Activated CD8-positive, alpha-beta memory T cell treated with anti-CD3 and anti-CD28 coated beads for 1 hour (primary cell): ENCODE measurements at places on chromosomes 2 and 18.

- DNase-seq: no peak
These were observed 19.5 kb downstream of the MRPL44 start for GRCh38 chr2:223976635-223977226.

GRCh38 chr18:23926571-23926970 is 88.0 kb upstream of the TTC39C start:
- DNase-seq: no peak

DNA sequence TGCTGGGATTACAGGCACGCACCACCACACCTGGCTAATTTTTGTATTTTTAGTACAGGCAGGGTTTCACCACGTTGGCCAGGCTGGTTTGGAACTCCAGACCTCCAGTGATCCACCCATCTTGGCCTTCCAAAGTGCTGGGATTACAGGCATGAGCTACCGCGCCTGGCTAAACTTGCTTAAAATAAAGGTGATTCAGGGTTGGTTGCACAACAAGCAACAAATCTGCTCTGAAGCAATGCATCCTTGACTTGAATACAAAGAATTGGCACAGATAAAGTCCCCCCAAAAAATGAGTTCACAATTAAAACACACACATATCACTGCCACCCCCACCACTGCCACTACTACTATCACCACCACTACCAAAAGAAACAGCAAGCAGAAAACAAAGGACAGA is 34.9 kb downstream of the CCDC88A start:
- DNase-seq: no peak

GRCh38 chr2:150007815-150008430 is 420.3 kb upstream of the MMADHC start:
- no peak for DNase-seq

DNA sequence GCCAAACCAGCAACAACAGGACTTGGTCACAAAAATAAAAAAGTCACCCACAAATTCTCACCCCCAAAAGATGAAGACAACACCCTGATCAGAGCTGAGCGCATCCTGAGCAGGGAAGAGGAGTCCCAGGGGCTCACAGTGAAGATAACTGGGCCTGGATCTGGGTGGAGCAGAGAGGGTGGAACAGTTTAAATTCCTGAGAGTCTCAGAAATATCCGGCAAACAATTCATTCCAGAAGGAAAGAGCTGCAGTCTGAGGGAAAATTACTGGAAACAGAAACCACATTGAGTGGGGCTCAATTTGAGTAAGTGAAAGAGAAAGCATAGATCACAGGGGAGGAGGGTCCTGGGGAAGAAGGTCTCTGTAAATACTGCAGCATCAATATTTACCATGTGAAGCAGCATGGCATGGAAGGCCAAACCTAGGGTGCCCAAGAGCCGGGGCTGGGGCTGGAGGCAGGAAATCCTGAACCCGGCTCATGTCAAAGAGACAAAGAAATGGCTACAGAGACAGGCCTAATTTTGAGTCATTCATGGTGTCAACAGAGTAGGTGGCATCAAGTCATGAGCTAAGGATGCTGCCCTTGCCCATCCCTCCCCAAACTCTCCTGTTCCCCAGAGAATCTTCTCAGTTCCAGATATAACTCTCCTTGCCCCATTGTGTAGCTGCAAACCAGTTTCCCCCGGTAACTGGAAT is 61.4 kb upstream of the ZBTB7C start:
- DNase-seq: no peak

GRCh38 chr2:55879976-55880375 is 43.6 kb downstream of the EFEMP1 start:
- DNase-seq: no peak

GRCh38 chr2:197913084-197913483 is 108.7 kb downstream of the PLCL1 start:
- DNase-seq: no peak

DNA sequence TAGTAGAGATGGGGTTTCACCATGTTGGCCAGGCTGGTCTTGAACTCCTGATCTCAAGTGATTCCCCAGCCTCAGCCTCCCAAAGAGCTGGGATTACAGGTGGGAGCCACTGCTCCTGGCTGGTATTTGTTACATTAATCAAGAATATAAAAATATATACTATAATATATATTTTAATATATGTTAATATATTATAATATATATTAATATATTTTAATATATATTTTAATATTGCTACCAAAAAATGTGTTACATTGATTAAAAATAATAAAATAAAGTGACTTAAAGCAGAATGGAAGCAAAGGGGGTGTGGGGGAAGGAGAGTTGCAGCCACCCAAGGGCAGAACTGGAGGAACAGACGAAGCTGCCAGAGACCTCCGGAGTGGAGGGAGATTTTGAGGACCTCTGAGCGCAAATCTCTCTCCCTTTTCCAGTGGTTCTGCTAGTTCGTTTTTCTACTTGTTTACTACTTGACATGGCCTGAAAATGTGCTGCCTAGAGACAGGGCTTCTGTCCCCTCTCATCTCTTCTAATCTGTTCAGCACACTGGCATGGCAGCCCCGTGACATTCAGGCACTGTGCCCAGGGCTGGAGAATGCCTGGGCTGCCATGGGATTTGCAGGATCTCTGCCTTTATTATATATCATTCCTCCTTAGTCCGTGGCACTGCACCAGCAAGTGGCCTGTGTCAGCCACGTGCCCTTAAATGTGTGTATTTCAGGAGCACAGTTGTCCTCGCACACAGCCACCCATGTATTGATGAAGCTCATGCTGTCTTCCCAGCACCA is 47.9 kb upstream of the RAB12 start:
- no peak for DNase-seq

DNA sequence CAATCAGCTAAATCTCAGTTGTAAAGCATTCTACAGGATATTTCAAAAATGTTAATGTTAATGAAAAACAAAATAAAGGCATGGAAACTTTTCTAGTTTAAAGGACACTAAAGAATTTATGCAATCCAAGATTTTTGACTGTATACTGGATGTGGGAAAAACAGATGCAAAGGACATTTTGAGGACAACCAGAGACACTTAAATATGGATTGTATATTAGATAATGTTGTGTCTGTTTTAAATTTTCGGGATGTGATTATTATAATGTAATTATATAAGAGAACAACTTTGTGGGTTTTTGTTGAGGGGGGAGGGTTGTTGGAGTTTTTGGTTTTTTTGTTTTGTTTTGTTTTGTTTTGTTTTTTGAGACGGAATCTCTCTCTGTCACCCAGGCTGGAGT is 30.9 kb downstream of the PSMA8 start:
- no peak for DNase-seq

DNA sequence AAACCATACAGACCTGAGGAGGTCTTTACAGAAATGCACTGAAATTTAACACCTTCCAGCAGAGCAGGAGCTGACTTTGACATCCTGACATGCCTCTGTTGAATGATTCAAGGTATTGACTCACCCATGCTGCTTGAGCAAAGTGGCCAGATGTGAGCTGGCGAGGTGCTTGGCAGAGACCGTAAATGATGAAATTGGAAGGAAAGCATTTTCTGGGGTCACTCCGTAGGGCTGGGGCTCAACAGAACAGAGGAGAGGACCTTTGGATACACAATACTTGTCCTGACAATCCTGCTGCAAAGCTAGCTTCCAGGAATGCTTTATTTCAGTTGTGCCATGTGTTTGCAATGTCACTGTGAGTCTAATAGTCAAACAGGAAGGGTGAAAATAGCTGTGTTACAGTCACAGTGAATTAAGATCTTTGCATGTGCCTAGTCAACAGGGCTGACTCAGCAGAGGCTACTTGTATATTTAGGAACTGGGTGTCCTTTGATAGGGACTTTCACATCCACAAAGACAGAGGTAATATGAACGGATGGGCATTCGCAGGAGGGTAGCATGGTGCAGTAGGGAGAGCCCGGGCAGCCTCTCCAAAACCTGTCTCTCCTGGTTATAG is 31.6 kb upstream of the NCK2 start:
- DNase-seq: no peak

- DNase-seq: no peak
These were observed 30.2 kb upstream of the LONRF2 start for GRCh38 chr2:100352521-100352920.

GRCh38 chr2:143329288-143329687 is 200.1 kb downstream of the ARHGAP15 start:
- no peak for DNase-seq

GRCh38 chr18:23133860-23134779 is 1.2 kb upstream of the CABLES1 start:
- no peak for DNase-seq

DNA sequence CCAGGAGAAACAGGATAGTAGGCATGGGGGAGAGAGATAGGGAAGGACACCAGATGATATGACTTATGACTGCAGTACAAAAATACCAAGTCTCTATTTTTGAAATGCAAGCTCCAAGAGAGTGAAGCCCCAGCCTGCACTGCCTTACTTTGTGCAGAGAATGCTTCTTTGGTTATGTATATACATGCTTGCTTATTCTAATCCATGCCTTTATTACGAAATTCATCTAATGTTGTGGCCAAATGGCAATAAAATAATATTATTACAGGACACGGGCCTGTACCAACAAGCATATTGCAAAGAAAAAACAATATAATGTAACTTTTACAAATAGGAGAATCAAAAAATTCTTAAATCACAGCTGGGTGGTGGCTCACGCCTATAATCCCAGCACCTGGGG is 110.8 kb downstream of the BCL11A start:
- no peak for DNase-seq

DNA sequence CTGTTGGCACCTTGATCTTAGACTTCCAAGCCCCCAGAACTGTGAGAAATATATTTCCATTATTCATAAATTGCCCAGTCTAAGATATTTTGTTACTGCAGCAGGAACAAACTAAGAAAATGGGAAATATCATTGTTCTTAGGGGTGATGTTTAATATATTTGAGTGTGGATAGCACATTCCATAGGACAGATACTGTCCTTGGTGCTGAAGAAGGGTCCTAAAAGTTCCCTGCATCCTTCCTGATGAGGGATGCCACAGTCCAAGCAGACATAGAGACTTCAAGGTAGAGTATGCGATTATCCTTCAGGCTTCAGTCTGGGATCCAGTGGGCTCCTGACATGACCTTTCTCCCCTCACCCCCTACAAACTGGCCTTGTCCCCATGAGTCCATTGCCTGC is 689.0 kb downstream of the TDRD15 start:
- no peak for DNase-seq
